ENCODE measurements at places on chromosomes 3 and 15.

- no peak for DNase-seq
These were observed 35.2 kb downstream of the SRPRB start for GRCh38 chr3:133840767-133841166.

DNA sequence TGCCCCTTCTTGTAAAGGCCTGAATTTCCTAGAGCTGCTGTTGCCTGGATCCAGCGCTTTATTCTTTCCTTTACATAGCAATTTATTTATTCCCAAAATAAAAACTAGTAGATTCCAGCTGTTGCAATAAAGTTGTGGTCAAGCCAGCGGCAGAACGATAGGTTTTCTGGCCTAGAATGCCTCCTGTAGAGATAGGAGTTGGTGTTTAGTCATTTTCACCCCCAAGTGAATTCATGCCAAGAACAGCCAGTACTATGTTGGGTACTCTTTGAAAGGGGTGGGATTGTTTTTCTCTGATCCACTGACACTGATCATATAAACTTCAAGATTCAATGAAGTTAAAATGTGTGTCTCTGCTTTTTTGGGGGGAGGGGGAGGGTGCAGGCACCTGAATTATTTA lies 69.7 kb downstream of the KLHL25 start:
- DNase-seq, result no peak

DNA sequence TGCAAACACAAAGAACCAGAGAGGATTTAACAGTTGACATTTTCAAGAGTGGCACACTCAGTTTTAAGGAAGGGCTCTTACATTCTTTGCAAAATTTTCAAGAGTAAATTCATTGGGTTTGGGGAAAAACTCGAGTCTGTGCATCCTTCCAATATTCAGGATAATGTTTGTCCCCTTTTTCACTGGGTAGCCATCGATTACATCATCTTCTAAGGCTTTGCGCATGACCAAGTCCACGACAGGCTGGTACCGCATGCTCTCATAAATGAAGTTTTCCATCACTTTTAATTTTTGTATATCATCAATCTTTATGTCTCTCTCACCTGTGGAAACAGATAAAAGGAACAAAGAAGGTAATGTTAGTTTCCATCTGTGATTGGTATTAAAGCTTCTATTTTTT lies 117.5 kb upstream of the TNFAIP8L3 start:
- no peak for DNase-seq

DNA sequence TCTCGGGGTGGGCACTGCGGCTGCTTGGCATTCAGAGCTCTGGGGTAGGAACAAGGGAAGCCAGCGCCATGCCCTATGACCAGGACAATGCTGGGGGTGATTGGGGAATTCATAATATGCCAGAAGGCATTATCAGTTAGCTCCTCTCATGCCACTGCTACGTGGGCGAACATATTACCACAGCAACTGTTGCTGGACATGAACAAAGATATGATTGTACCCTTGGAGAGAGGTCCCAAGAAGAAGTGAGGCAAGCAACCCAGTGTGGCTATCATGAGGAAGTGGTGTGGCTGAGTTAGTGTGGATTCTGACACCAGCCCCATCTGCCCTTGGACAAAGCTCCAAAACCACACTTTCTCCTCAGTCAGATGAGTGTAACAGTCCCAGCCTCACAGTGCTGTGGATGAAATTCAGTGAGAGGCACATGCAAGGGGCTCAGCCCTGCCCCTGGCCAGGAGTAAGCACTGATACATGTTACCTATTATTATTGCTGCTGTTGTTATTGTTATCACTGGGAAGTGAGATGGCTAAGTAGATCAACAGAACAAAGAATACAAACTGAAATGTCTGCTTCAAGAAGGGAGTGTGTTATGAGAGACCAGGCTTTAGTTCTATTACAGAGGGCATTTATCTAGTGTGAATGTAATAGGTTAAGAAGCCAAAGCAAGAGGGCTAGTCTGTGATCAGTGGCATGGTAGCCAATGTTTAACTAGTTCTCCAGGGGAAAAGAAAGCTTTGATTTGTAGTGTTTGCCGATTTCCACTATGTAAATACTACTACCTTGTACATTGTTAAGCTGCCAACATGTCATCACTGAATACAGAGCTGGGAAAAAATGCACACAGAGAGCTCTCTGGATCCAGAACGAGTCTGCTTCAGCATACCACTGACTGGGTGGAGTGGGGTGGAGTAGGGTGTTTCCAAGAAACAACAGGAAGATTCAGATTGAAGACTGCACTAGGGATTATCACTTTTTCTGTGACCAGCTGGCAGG lies 222.3 kb upstream of the EIF1B start:
- DNase-seq, result no peak

- no peak for DNase-seq
These were observed 3.6 kb downstream of the ZBED2 start for GRCh38 chr3:111591555-111591954.

GRCh38 chr3:129739634-129740033 lies 133.2 kb upstream of the PLXND1 start:
- DNase-seq, result no peak

GRCh38 chr3:39108200-39108710 lies 775 bp downstream of the TTC21A start:
- no peak for DNase-seq

DNA sequence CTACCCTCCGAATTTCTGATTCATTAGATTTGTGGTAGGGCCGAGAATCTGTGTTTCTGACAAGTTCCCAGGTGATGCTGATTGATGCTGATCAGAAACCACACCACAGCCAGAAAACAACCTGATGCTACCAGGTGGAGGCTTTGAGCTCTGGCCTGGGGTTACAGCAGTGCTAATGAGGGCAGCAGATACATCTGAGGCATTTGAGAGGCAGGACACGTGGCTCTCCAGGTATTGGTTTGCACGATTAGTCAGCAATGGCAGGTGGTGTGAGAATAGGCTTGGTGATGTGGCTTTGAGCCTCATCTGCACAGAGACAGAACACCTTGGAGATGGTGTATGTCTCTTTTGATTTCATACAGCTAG lies 78.8 kb upstream of the THBS1 start:
- DNase-seq, result no peak

- DNase-seq, result no peak
These were observed 835 bp upstream of the GMPPB start for GRCh38 chr3:49724586-49724985.

DNA sequence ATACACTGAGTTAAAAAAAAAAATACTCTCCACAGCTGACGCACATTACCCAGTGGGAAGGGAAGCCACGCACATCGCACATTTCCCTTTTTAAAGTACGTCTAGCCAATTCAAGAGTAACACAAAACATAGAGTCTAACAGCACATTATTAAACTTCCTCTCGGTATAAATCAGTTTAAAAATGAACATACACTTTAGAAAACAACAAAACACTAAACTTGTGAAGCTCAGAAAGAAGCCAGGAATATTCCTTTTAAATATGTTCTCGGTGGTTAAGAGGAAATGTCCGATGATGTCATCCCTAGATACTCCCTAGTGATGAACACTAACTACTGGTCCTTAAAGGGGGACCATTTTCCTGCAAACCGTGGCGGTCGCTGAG lies 721 bp downstream of the MYEF2 start:
- DNase-seq, result peak; percentile 46

DNA sequence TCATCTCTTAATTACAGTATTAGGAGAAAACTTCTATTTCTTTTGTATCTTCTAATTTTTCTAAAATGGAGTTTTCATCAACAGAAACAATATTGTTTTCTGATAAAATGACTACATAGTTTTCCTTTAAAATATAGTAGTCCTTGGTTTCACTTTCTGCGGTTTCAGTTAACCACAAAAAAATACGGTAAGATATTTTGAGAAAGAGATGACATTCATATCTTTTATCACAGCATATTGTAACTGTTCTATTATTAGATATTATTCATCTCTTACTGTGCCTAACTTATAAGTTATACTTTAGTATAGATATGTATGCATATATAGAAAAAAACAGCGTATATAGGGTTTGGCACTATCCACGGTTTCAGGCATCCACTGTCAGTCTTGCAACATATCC lies 2.3 kb downstream of the B4GALT4 start:
- no peak for DNase-seq

DNA sequence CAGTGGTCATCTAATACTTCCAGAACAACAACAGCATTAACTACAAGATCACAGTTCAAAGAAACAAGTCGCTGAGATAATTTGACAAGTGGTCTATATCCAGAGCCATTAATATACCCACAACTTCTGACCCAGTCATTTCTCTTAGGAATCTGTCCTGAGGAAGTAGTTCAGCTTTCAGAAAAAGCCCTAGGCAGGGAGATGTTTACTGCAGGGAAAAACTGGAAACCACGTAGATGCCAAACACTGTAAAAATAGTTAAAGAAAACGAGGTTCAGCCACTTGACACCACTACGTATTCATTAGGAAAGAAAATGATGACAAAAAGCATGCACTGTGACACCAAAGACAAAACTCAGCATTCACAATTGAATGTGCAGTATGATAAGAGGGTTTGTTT lies 22.3 kb upstream of the CDCP1 start:
- no peak for DNase-seq

DNA sequence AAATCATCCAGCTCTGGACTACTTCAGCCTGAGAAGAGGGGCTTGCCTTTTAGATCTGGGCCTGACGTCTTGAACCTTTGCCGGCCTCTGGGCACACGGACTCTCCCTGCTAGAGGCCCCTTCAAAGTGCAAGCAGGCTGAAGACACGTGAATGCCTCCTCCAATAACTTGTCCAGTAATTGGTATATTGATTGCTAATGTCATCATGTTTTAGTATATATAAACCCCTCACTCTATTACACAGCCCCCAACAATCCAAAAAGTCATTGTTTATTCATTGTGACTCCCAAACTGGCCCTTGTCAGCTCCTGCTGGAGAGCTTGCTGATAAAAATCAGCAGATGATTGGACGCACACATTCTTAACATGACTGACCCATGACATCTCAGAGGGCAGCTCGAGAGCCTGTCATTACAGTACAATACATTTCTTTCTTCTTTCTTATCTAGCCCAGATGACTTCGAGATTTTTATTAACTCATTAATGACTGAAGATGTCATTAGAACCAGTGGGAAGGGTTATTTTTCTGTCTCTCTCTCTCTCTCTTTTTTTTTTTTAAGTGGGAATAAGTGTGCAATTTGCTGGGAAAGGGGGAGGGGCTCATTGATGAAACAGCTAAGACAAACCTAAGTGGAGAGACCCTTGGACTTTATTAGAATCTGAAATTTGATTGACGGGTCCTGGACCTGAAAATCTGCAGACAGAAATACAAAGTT lies 65.5 kb upstream of the NR2F2 start:
- DNase-seq, result no peak

DNA sequence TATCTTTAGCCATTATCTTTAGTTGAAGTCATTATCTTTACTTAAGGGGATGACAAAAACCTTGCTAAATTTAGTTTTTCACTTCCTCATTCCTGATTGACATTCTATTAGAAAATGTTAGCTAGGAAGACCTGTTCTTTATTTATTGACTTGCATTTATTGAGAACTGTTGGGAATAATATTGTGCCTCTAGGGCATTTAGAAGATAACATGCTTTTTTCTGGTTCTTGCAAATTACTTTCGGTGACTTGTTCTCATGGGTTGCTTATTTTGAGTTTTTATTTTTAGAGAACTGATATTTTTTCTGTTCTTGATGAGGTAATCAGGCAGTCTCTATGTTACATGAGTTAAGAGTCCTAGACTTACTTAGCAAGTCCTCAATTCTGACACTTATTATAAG lies 48.3 kb upstream of the CTDSPL start:
- DNase-seq, result no peak

GRCh38 chr3:109131276-109131675 lies 5.2 kb upstream of the C3orf85 start:
- DNase-seq, result no peak

DNA sequence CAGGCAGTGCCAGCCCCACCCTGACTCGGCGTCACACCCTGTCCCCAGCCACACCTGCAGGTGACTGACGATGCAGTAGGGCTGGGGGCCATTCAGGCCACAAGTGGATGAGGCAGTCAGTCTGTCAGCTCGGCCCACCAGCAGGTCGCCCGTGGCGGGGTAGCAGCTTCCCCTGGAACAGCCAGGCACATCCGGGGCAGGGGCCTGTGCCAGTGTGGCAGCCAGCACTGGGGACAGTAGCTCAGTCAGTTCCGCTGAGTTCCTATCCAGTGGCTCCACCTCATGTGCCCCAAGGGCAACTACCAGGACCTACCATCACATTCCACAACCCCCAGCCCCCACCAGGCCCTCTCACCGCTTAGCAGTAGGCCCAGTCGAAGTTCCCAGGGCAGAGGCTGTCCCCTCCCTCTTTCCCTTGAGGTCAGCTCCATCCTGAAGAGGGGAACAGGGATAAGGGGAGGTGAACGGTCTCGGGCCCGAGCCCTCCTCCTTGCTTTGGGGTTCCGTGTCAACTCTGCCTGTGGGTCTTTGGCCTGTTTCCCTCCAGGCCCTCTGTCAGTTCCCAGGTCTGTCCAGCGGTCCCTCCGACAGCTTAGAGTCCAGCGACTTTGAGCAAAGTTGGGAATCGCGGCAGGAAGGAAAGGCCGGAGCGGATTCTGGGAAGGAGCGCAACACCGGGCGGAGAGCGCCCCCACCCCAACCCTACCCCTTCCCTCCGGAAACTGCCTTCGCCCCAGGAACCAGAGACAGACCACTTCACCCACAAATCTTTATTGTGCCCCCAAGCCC lies at the start of gene LAMB2:
TSS of gene LAMB2 (minus strand) at position 614 of the 789 bp plus-strand sequence. CDS start at position 431, 183 bp downstream.
- peak; percentile 53 for DNase-seq

GRCh38 chr3:14289590-14290461 lies 111.2 kb downstream of the LSM3 start:
- DNase-seq, result no peak

- no peak for DNase-seq
These were observed 166.7 kb upstream of the THBS1 start for GRCh38 chr15:39414201-39414600.

DNA sequence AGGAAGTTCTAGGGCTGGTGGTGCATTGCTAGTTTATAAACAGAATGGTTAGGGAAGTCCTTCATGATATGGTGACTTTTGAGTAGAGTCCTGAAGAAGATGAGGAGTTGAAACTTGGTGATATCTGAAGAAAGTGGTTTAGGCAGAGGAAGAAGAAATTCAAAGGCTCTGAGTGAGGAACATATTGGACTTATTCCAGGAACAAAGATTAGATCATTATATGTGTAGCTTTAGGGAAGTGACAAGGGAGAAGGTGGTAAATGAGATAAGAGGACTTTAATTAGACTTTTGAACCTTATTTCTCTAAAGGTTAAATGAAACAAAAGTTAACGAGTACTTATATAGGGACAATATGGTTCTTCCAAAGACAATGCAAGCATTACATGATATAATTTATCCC lies 286.7 kb downstream of the DOCK3 start:
- DNase-seq, result no peak

DNA sequence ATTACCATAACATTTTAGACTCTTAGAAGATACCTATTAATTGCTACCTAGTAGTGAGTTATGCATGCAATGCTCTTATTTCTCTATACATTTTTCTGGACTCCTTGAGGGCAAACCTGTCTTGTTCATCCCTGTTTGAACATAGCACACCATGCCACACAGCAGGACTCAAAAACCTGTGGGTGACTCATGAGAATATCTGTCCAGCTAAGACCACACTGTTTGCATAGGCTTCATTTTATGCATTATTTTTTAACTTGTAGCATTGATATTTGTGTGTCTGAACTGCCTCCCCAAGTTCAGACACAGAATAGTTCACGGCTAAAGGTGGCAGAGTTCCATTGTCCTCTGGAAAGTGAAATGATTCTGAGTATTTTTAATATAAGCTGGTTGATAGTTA lies 1.8 kb downstream of the LMCD1 start:
- no peak for DNase-seq
